Frontal cortex (tissue), 4 donors: ENCODE measurements at places on chromosomes 5 and 9. TPM values are rescaled to one million over a fixed set of nuclear protein-coding genes. Genes with fewer than 3 reads are reported as not detected.

DNA sequence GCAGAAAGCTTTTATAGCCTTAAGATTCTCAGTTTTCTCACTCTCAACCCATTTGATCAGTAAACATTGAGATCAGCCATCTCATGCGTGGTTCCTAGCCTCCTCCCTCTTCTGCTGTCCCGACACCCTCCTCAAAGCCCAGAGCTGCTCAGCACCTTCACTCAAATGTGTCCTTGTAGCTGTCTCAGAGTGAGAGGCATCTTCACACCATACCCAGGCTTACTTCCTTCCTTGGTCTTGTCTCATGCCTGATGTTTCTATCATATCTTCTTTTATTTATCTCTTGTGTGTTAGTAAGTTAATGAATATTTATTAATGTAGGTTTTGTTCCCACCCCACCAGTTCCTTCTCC is 72.4 kb upstream of the SNX2 start:
- DNase-seq = no peak

Gene SEMA5A
- total RNA-seq = 9.0 TPM

- DNase-seq = no peak
Observed at GRCh38 chr5:101626572-101626971, 669.5 kb downstream of the SLCO4C1 start.

DNA sequence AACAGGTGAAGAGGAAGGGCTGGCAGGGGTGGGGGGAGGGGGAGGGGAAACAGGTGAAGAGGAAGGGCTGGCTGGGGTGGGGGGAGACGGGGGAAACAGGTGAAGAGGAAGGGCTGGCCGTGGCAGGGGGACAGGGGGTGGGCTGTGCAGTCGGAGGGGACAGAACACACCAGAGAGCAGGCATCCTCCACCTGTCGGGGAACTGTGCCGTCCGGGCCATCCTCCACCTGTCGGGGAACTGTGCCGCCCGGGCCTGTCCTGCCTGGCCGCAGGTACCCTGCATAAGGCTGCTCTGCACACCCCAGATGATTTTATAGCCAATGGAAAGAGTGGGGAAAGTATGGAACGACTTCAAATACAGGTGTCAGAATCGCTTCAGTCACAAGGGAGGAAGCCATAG is 32.5 kb upstream of the PPP1R26 start:
- no peak for DNase-seq

DNA sequence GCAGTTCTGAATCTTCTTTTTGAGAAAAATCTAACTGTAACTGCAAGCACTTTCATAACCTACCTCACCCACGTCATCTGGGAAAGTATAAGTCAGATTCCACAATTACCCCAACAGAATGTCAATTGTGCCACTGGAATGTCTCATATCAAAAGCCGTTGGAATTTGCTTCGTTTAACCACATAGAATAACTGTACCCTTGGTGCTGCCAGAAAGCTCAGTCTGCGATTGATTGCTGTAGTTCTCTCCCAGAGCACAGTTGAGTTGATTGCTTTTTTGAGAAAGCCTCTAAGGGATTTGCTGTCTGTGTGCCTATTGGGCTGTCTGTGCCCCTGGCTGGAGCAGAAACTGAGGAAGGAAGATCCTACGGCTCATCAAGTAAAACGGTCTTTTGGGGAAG is 583.6 kb downstream of the TMEM38B start:
- DNase-seq = no peak

GRCh38 chr5:159448-160172 is 31.7 kb upstream of the LRRC14B start:
- DNase-seq = no peak

- no peak for DNase-seq
Observed at GRCh38 chr9:121133104-121133816, 58.5 kb downstream of the CNTRL start.
